WTC11 (cell line): ENCODE measurements at places on chromosomes 4 and X.

GRCh38 chr4:152856960-152857359 is 77.2 kb downstream of the ARFIP1 start:
- H3K27me3 ChIP-seq: peaks cover 4% of the 10 kb centered on the region; the same call in 1 of the 2 replicates
- peaks cover 48% of the 10 kb centered on the region for H3K4me1 ChIP-seq
- peaks cover 21% of the 10 kb centered on the region for H3K36me3 ChIP-seq
- no peak for DNase-seq
- H3K4me3 ChIP-seq: no peak overlapping the region

- no peaks in the 10 kb centered on the region for H3K36me3 ChIP-seq
- H3K4me1 ChIP-seq: peaks cover 28% of the 10 kb centered on the region
- no peak overlapping the region for H3K4me3 ChIP-seq
- H3K27me3 ChIP-seq: peaks cover 2% of the 10 kb centered on the region; the same call in 1 of the 2 replicates
- DNase-seq: no peak
- no peak overlapping the region for H3K27ac ChIP-seq
Measured at GRCh38 chr4:138689593-138689992, 326.0 kb upstream of the NOCT start.

GRCh38 chr4:78567500-78568060 is 16.0 kb downstream of the ANXA3 start:
- no peaks in the 10 kb centered on the region for H3K27me3 ChIP-seq
- H3K4me1 ChIP-seq: peaks cover 48% of the 10 kb centered on the region
- H3K36me3 ChIP-seq: peaks cover 2% of the 10 kb centered on the region; the same call in 1 of the 2 replicates
- no peak overlapping the region for H3K27ac ChIP-seq
- H3K4me3 ChIP-seq: no peak overlapping the region

- no peaks in the 10 kb centered on the region for H3K36me3 ChIP-seq
- no peak overlapping the region for H3K4me3 ChIP-seq
- H3K27me3 ChIP-seq: no peaks in the 10 kb centered on the region
- no peak for DNase-seq
- peak overlapping the region; percentile 39 for H3K27ac ChIP-seq
Measured at GRCh38 chrX:19670321-19670750, 155.0 kb upstream of the MAP3K15 start.

GRCh38 chr4:181650033-181650825 is 593.0 kb upstream of the TENM3 start:
- no peak overlapping the region for H3K27ac ChIP-seq
- no peaks in the 10 kb centered on the region for H3K36me3 ChIP-seq
- no peak overlapping the region for H3K4me3 ChIP-seq

GRCh38 chr4:123835831-123836590 is 439.4 kb downstream of the SPRY1 start:
- H3K27me3 ChIP-seq: no peaks in the 10 kb centered on the region
- no peak overlapping the region for H3K27ac ChIP-seq
- DNase-seq: no peak

GRCh38 chr4:180950377-180950776 is 1292.8 kb upstream of the TENM3 start:
- peaks cover 19% of the 10 kb centered on the region for H3K4me1 ChIP-seq
- peaks cover 3% of the 10 kb centered on the region for H3K36me3 ChIP-seq
- no peak for DNase-seq
- H3K27me3 ChIP-seq: no peaks in the 10 kb centered on the region
- no peak overlapping the region for H3K4me3 ChIP-seq

DNA sequence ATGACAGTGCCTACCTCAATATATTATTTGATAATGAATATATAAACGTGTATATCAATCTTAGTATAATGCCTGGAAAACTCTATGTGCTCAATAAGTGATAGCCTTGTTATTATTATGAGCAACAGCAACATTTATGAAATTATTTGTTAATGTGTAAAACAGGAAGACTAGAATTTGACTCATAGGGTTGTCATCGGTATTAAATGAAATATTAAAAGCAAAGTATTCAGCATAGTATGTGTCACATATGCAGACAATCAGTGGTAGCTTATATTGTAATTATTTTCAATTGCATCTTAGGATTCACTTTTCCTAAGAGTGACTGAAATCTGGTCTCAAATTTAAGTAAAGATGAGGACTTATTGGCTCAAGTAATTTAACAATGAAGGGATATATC is 24.6 kb downstream of the SPANXD start:
- no peak overlapping the region for H3K27ac ChIP-seq
- peaks cover 5% of the 10 kb centered on the region; the same call in 1 of the 2 replicates for H3K36me3 ChIP-seq
- no peak overlapping the region for H3K4me3 ChIP-seq
- H3K4me1 ChIP-seq: 0 out of 2 replicates have a peak, but pooled peaks cover 3% of the 10 kb centered on the region

- no peak for DNase-seq
- H3K4me3 ChIP-seq: no peak overlapping the region
- H3K27me3 ChIP-seq: no peaks in the 10 kb centered on the region
- H3K36me3 ChIP-seq: no peaks in the 10 kb centered on the region
Measured at GRCh38 chr4:158182736-158183135, 9.9 kb upstream of the GASK1B start.

DNA sequence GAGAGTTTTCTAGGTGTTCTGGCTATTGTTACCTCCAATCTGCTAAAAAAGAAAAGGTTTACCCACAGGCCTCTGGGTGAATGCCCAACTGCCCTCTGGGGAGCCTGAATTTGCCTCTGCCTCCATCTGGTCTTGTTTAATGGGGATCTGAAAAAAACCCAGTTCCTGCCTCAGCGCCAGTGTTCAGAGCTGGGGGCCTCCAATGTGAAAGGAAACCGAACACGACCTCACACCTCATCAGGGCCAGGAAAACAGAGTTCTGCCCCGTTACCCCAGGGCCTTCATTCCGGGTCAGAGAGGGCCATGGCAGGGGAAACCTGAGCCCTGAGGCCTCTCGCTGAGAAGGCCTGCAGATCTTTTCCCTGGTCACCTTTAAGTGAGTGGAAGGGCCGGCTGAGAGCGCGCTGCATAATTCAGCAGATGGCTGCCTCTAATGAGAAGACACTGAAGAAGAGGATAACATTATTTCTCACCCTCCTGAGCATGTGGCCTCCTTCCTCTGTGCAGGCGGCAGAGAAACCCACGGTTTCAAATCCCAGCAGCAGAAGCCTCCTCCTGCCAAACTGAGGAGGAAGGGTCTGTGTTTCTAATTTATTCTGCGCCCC is 6.8 kb downstream of the SEPTIN6 start:
- no peak for DNase-seq
- no peaks in the 10 kb centered on the region for H3K27me3 ChIP-seq
- H3K4me3 ChIP-seq: no peak overlapping the region

GRCh38 chr4:140187316-140187695 is 33.3 kb upstream of the MAML3 start:
- no peaks in the 10 kb centered on the region for H3K36me3 ChIP-seq
- no peaks in the 10 kb centered on the region for H3K4me1 ChIP-seq
- H3K4me3 ChIP-seq: no peak overlapping the region

- H3K27ac ChIP-seq: no peak overlapping the region
- H3K27me3 ChIP-seq: no peaks in the 10 kb centered on the region
- peaks cover 18% of the 10 kb centered on the region for H3K4me1 ChIP-seq
- no peak for DNase-seq
Measured at GRCh38 chrX:41822892-41823291, 98.9 kb downstream of the GPR82 start.

GRCh38 chr4:142452161-142452855 is 393.8 kb downstream of the INPP4B start:
- H3K4me3 ChIP-seq: no peak overlapping the region
- H3K27ac ChIP-seq: no peak overlapping the region
- peaks cover 14% of the 10 kb centered on the region for H3K4me1 ChIP-seq

- no peak overlapping the region for H3K27ac ChIP-seq
- DNase-seq: no peak
- peaks cover 9% of the 10 kb centered on the region; the same call in 1 of the 2 replicates for H3K36me3 ChIP-seq
- H3K4me3 ChIP-seq: no peak overlapping the region
- H3K4me1 ChIP-seq: no peaks in the 10 kb centered on the region
Measured at GRCh38 chr4:168433571-168433970, 46.7 kb downstream of the DDX60L start.

DNA sequence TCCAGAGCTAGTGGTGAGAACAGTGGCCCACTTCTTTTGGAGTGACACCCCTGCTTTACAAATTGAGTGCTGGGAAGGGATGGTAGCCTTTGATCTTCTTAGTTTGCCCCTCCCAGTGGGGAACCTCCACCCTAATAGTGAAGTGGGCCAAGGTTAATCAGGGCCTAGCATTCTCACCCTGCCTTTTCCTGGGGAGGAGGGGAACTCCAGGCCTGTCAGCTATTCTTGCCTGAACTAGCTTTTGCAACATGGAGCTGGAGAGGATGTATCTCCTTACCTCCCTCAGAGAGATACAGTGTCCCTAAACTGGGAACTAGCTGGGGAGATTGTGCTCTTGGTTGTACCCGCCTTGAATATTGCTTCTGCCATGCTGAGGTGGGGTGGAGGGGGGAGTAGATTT is 20.6 kb downstream of the PHKA1 start:
- no peak overlapping the region for H3K27ac ChIP-seq
- no peaks in the 10 kb centered on the region for H3K27me3 ChIP-seq
- H3K4me1 ChIP-seq: peaks cover 13% of the 10 kb centered on the region
- no peak for DNase-seq
- H3K4me3 ChIP-seq: no peak overlapping the region

- DNase-seq: no peak
- no peak overlapping the region for H3K27ac ChIP-seq
- peaks cover 2% of the 10 kb centered on the region; the same call in 1 of the 2 replicates for H3K27me3 ChIP-seq
- peaks cover 3% of the 10 kb centered on the region; the same call in 1 of the 2 replicates for H3K4me1 ChIP-seq
- H3K4me3 ChIP-seq: no peak overlapping the region
- no peaks in the 10 kb centered on the region for H3K36me3 ChIP-seq
Measured at GRCh38 chr4:158588777-158589176, 67.1 kb downstream of the RXFP1 start.

DNA sequence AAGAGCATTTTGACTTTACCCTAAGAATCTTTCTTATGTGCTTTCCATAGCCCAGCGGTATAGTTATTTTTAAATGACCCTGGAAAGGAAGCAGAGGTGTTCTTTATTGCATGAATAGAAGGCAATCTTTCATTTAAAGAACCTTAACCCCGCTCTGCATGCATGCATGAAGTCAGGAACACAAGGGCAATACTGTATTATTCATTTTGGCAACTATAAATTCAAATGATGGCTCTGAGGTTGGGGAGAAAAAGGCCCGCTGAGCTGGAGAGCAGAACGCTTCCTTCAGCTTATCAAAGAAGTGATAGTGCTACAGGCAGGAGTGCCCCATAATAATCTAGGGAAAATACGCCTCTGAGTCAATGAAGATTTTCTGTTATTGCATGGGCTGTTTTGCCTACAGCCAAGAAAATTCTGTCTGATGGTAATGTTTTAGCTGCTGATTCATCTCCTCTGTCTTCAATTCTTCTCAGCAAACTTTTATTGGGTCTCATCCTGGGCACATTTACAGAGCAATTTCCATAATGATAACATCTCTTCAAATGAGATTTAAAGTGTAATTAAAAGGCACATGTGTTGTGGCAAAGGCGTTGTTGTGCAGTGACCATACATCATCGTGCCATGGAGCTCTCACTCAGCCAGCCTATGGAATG is 452.2 kb upstream of the FTHL17 start:
- H3K4me1 ChIP-seq: no peaks in the 10 kb centered on the region
- no peak overlapping the region for H3K27ac ChIP-seq
- no peak overlapping the region for H3K4me3 ChIP-seq
- no peaks in the 10 kb centered on the region for H3K27me3 ChIP-seq

DNA sequence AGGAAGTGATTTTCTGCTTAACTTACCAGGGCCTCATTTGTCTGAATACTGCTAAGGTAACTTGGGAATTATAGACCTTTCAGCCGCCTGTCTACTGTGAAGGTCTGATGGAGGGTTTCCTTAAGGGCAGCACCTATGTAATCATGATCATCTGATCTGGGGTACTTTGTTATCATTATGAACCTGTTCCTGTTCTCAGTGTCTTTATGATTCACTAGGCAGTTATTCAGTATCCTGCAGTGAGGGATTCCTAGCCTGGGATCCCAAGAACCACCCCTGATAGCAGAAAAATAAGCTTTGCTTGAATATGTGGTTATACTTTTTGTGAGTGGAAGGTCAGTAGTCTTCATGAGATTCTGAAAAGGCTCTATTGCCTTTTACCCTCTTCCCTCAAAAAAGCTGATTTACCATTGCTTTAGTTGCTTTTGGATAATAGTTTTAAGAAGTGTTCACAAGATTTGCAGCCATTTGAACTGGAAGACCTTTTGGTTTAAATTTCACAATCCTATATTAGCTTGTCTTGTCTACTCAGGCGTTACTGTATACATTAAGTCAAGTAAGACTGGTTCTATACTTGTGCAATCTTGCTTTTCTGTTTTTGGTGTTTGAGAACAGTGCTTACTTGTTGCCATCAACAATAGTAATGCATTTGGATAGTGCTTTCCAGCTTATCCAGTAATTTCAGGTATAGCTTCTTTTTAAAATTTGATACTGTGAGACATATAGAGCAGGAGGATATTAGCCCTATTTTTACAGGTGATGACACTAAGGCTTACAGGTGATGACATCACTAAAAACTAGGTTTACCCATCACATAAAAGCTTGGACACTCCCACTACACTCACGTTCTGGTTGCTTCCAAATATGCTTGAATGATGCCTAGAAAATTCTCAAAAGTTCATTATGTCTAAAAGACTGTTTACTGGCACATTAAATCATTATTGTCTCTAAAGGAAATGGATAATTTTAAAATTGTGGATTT is 60.0 kb downstream of the FHIP1A start:
- no peak overlapping the region for H3K4me3 ChIP-seq
- peaks cover 53% of the 10 kb centered on the region for H3K4me1 ChIP-seq
- DNase-seq: no peak

GRCh38 chrX:16822723-16823122 is 36.5 kb downstream of the TXLNG start:
- DNase-seq: no peak
- no peak overlapping the region for H3K4me3 ChIP-seq
- no peaks in the 10 kb centered on the region for H3K27me3 ChIP-seq
- H3K4me1 ChIP-seq: peaks cover 5% of the 10 kb centered on the region
- H3K36me3 ChIP-seq: peaks cover 32% of the 10 kb centered on the region
- H3K27ac ChIP-seq: no peak overlapping the region

GRCh38 chr4:40843696-40844095 is 93.9 kb downstream of the NSUN7 start:
- H3K36me3 ChIP-seq: no peaks in the 10 kb centered on the region; the same call in 1 of the 2 replicates
- peak; percentile 25 for DNase-seq
- H3K4me3 ChIP-seq: no peak overlapping the region

- peak; percentile 57 for DNase-seq
- H3K36me3 ChIP-seq: no peaks in the 10 kb centered on the region
- peaks cover 99% of the 10 kb centered on the region for H3K27me3 ChIP-seq
- no peak overlapping the region for H3K27ac ChIP-seq
Measured at GRCh38 chr4:41873380-41874295, 61.6 kb upstream of the TMEM33 start.

- no peaks in the 10 kb centered on the region; the same call in 1 of the 2 replicates for H3K27me3 ChIP-seq
- no peak overlapping the region for H3K27ac ChIP-seq
- DNase-seq: peak; percentile 24
- H3K4me1 ChIP-seq: peaks cover 17% of the 10 kb centered on the region
- no peak overlapping the region for H3K4me3 ChIP-seq
Measured at GRCh38 chr4:23455456-23456158, 434.2 kb downstream of the PPARGC1A start.

- no peaks in the 10 kb centered on the region for H3K4me1 ChIP-seq
- no peak overlapping the region for H3K4me3 ChIP-seq
- H3K36me3 ChIP-seq: no peaks in the 10 kb centered on the region
- no peak overlapping the region for H3K27ac ChIP-seq
- no peaks in the 10 kb centered on the region; the same call in 1 of the 2 replicates for H3K27me3 ChIP-seq
Measured at GRCh38 chr4:154427149-154427548, 64.5 kb downstream of the DCHS2 start.

GRCh38 chr4:37770016-37770415 is 56.5 kb upstream of the PGM2 start:
- H3K27ac ChIP-seq: no peak overlapping the region
- no peaks in the 10 kb centered on the region; the same call in 1 of the 2 replicates for H3K27me3 ChIP-seq
- H3K4me1 ChIP-seq: peaks cover 11% of the 10 kb centered on the region; the same call in 1 of the 2 replicates
- no peak overlapping the region for H3K4me3 ChIP-seq
- no peaks in the 10 kb centered on the region for H3K36me3 ChIP-seq

- H3K4me1 ChIP-seq: peaks cover 12% of the 10 kb centered on the region
- no peak overlapping the region for H3K27ac ChIP-seq
Measured at GRCh38 chr4:176287546-176287945, 18.5 kb upstream of the ASB5 start.
